Fibroblast of pulmonary artery (primary cell): ENCODE measurements at places on chromosomes 1 and 21.
A peak's percentile ranks its signal among the peaks of the same experiment; 100 is the strongest.

DNA sequence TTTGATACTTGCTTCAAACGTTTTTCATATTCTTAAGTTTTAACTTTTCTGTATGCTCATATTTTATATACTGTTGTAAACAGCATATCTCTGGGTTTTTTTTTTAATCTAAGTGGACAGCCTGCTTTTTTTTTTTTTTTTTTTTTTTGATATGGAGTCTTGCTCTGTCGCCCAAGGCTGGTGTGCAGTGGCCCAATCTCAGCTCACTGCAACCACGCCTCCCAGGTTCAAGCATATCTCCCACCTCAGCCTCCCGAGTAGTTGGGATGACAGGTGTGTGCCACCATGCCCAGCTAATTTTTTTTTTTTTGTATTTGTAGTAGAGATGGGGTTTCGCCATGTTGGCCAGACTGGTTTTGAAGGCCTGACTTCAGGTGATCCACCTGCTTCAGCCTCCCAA, 1.2 kb downstream of the TBCE start:
- no peak for DNase-seq

- no peak for DNase-seq
Observed at GRCh38 chr1:6447818-6448748, 17.9 kb downstream of the TNFRSF25 start.

- DNase-seq = peak; percentile 11
Observed at GRCh38 chr1:11314959-11315358, 42.0 kb downstream of the UBIAD1 start.

- DNase-seq = peak; percentile 8
Observed at GRCh38 chr1:229064320-229065168, 206.4 kb upstream of the RAB4A start.

DNA sequence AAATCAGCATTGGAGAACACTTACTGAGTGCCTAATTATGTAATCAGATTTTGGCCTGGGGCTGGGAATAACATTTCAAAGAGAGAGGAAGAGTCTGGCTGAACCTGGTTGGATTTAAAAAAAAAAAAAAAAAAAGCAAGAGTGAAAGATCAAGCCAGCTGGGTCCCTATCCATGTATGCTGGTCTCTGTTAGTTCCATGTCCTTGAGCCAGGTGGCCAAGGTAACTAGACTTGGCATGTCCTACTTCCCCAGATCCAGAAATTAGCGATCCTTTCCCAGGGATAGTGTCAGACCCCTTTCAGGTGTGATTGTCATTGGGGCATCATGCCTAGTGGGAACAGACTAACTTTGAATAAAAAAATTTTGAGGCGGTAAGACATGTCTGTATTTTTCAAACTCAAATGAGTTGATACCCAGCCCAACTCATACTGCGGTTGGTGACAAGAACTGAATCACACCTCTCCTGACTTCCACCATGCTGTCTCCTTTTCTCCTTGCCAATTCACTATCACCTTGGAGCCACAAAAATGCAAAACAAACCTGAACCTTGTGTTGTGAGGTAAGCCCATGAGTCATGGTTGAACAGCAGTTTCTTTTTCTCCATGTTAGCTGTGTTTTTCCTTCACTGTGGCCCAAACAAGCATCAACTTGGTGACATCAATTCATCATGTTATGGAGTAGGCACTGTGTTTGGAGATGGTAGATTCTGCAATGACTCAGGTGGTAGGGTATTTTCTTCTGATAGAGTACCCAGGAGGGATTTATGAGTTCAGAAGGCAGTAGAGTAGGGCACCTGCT, 24.5 kb upstream of the PPP2R5A start:
- no peak for DNase-seq

GRCh38 chr1:18001725-18002124, 105.9 kb upstream of the IGSF21 start:
- DNase-seq = no peak

GRCh38 chr21:25898671-25899070, 163.9 kb downstream of the GABPA start:
- DNase-seq = peak; percentile 33

DNA sequence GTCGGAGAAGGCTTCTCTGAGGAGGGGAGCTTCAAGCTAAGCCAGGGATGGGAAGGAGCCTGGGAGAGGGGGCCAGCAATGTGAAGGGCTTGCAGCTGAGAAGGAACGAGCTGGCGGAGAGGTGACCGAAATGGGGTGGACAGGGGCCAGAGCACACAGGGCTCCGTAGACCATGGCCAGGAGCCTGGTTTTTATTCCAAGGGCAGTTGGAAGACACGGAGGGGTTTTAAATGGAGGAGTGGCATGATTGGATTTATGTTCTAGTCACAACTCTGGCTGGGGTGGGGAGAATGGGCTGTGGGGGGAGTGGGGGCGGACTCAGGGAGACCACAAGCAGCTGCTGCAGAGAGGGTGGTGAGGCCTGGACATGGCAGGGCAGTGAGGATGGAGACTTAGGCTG, 5.1 kb upstream of the EPS8L3 start:
- DNase-seq = no peak

DNA sequence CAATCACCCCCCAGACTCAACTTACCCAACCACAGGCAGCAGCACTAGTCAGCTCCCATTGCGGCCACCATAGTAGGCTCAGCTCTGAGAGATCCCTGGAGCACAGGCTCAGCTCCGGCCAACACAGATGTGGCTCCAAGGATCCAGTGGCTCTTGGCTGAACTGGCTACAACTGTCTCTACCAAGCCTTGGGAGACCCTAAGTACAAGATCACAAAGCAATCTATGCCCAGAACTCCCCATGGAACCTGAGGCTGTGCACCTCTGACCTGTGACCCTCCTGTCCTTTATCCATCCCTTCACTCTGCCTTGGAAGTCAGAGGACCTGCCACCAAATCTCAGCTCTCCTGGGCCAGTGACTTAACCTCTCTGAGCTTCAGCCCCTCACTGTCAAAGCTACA, 61.8 kb upstream of the GJB5 start:
- no peak for DNase-seq

- peak; percentile 40 for DNase-seq
Observed at GRCh38 chr1:24641646-24642151, 1.4 kb upstream of the SRRM1 start.

- DNase-seq = no peak
Observed at GRCh38 chr1:163414778-163415177, 93.0 kb downstream of the NUF2 start.

DNA sequence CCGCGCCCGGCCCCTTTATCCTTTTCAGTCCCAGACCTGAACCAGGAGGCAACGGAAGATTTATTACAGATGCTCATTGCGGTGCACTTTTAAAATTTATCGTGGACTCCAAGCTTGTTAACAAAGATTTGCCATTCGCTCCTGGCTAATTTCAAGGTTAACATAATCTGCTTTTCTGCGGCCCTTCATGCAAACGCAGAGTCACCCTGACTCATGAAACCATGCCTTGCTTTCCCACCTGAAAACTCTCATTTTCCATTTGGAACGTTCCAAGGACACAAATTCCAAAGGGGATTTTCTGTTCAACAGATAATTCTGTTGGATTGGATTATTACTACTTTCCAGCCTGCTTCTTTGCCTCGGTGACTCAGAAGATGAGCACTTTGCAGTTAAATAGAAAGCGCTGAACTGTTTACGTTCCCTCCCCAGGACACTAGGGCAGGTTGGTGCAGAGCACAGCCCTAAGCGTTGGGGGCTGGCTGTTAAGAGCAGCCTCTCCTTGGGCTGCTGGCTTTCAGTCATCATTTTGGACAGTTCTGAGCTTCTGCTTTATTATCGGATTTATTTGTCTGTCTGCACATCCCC, 51.1 kb downstream of the CD247 start:
- DNase-seq = no peak

DNA sequence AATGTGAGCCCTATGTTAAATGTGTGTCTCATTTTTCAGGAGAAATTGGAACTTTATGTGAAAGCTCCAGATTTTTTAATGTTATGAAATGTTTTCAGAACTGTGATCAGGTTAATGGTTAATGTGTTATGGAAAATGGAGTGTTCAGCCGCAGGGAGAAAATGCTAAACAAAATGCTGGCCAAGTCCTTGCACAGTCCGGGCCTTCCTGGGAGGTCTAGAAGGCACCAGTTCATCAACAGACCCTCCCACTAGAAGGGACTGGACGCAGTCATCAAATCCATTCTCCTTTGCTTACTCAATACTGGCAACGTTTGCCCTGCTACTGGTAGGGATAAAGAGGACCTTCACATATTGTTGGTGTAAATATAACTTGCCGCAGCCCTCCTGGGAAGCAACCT, 43.4 kb downstream of the VWA5B1 start:
- DNase-seq = no peak

DNA sequence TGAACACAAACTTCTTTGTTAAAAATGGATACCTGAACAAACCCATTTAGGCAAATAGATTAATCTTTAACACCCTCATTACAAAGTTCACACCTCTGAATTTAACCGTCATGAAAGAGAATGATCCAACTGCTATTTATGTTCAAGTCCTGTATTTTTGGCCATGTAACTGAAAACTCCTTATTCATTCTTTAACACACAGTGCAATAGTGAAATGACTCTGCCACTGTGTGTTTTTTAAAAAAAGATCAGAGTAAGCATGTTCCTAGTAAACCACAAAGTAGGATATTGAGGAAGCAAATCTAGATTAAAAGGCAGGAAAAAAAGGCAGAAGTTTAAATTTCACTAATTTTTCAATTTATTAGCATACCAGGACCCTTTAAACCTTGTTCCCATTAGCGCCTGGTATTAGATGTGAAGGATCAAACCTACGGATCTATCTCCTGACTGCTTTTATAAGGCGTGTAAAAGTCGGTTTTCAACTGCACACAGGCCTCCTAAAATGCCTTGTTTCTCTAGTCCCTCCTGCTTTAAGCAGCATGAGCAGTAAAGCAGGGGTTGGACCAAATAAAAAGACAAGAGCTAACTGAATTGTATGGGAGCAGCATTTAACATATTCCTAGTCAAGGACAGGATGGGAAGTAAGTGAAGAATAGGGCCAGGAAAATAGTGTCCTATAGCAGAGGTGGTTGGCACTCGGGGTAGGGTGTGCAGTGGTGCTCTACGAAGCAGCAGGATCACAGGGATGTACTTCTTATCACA, 33.4 kb downstream of the NUCKS1 start:
- no peak for DNase-seq

GRCh38 chr1:214337015-214337414, 56.1 kb downstream of the SMYD2 start:
- DNase-seq = no peak

- peak; percentile 59 for DNase-seq
Observed at GRCh38 chr1:24558902-24559791, 3.3 kb downstream of the NCMAP start.

DNA sequence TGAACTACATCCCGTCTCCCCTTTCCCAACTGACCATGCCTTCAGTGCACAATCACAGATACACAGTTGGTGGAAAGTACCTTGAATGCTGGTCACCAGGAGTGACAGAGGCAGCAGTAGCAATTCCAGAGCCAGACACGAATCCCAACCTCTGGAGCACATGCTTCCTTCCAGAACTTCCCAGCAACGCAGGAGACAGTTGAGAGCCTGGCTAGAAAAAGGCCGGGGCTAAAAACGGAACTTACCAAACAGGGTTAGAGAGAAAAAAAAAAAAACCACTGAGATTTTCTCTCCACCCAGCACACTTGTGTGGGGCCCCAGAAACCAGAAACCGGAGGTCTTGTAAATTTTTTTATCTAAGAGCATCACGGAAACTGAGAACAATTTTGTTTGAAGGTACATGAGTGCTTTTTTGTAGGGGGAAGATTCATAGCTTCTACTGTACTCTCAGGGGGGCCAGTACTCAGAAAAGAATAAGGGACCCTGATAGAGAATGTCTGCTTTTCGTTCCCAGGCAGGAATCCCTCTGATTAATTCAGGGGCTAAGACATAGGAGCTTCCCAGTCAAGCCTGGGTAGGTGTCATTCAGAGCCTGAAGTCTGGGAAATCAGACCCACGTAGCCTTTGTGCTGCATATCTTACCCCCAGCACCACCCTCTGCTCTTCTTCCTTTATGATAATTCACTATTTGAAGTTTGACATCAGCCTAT, at the start of gene CD48:
Gene CD48, minus strand, starts transcription at position 221 of the 710 bp plus-strand sequence. Its CDS starts 59 bp downstream, at position 162.
- DNase-seq = no peak

DNA sequence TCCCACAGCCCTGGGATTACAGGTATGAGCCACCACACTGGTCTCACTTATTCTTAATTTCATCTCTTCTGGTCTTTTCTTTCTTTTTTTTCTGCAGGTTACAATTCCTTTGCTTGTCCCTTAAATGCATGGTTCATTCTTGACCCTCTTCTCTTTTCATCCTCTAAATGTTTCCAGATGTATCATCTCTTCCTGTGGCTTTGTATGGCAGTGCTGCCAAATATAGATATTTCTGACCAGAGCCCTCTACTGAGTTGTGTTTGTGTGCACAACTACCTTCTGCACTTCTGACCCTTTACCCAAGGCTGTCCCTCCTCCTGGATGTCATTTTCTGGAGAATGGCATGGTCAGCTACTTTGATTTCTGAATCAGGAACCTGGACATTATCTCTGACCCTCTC, 32.5 kb downstream of the OLFML3 start:
- DNase-seq = no peak

- no peak for DNase-seq
Observed at GRCh38 chr1:39671433-39671792, 494 bp downstream of the NT5C1A start.

DNA sequence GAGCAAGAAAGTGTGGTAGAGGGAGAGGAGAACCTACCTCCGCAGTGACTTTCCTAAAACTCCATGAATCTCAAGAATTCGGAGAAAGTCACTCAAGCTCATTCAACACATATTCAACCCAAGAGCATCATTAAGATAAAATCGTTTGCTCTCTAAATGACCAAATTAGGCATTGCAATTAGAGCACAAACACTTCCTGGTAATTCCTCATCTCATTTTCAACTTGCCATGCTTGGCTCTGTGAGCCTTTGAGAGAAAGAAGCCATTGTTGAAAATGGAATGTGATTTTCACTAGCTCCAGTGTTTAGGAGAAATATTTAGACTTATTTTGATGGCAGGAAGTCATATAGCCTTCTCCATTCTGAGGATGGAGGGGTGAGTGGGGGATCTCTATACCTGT, 52.5 kb downstream of the KAZN start:
- DNase-seq = no peak

DNA sequence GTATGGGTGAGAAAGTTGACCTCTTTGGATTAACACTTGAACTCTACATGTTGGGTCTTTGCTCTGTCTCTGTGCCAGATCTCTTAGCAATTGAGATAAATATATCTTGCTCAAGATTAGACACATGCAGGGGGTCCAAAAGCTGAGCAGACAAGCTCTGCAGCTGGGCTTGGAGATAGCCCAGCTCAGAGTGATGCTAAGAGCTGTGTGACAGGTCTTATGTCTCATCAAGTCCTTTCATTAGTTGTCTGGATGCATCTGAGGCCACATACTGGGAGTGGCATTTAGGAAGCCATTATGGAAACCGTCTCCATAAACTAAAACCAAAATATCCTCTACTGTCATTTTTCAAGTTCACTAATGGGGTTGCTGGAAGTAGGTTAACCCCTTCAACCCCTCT, 289.4 kb upstream of the DUSP10 start:
- no peak for DNase-seq

DNA sequence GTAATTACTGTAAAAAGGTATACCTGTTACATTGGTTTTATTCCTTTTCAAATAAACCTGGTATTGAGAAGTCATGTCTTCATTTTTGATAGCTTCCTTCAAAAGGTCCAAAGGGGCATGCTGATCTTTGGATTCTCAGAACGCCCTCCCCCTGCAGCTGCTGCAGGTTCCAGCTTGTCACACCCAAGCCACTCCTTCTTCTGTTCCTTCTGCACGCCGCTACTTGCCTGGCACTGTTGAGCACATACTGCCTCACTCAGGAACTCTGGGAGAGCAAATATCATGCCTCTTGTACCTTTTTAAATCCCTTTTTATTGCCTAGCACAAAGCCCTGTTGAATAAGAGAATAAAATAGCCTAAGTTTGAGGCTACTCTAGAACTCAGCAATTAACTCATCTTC, 136.9 kb downstream of the BARHL2 start:
- no peak for DNase-seq
